GM12878 (cell line): ENCODE measurements at places on chromosomes 12 and 14.
A peak's percentile ranks its signal among the peaks of the same experiment; 100 is the strongest.

GRCh38 chr12:85527192-85527591 lies 247.2 kb downstream of the ALX1 start:
- DNase-seq = peak; percentile 25

GRCh38 chr12:50243507-50243906 lies 39.8 kb downstream of the LIMA1 start:
- DNase-seq = no peak

GRCh38 chr12:130017591-130018449 lies 114.0 kb upstream of the TMEM132D start:
- DNase-seq = no peak

DNA sequence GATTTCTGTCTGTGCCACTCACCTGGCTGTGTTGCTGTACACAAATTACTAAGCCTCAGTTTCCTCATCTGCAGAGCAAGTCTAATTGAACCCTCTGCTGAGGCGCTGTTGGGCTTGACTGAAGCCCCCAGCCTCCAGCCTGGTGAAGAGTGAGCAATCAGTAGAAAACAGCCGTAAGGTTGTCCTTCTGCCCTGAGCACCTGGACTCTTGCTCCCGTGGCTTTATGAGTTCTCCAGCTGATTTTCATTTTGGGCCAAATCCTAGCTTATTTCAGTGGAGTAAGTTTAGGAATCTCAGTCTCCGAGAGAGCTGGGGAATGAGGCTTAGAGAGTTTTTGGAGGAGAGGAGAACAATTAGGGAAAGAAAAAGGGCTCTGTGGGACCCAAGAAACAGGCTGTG lies 133.9 kb upstream of the EVL start:
- no peak for DNase-seq

DNA sequence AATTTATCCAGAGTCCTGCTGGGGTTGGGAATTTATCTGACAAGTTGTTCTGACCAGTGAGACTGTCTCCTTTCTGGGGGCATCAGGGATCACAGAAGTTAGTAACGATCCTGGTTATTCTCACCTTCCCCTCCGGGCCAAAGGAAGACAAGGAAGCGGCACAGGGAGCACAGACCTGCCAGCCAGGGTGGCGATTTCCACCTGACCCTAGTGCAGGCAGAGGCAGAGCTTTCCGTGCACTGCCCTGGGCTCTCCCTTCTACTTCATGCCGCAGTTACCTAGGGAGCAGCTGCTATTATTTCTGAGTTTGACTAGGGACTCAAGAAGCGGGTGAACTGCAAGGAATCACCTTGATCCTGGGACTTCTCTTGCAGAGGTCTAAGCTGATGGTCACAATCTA lies 7.4 kb downstream of the TMEM106C start:
- no peak for DNase-seq

GRCh38 chr12:60451457-60451856 lies 855.6 kb downstream of the SLC16A7 start:
- DNase-seq = no peak

GRCh38 chr14:101737414-101738339 lies 23.8 kb upstream of the PPP2R5C start:
- DNase-seq = no peak

DNA sequence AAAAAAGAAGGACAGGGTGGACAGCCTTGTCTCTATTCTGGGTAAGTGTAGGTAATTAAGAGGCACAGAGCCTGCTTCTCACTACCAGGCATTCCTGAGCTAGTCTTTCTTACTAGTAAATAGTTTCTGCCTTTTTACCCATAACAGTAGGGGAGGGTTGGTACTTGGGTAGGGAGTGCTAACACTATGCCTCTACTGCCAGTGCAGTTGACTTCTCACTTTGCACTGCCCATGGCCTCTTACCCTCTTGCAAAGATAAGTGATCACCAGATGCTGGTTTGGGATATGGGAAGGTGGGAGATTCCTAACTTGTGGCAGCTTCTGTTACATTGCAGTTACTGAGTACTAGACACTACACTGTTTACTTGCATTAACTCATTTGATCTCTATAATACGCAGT lies 11.6 kb downstream of the AHSA1 start:
- no peak for DNase-seq
